ENCODE measurements at places on chromosomes 6 and 20. TPM values are rescaled to one million over a fixed set of nuclear protein-coding genes. Genes with fewer than 3 reads are reported as not detected.
A peak's percentile ranks its signal among the peaks of the same experiment; 100 is the strongest.

GRCh38 chr6:142030115-142030619, 102.6 kb upstream of the GJE1 start:
- H3K27ac ChIP-seq, result no peak overlapping the region
- H3K4me1 ChIP-seq, result no peaks in the 10 kb centered on the region
- H3K4me3 ChIP-seq, result peak overlapping the region; percentile 41
- no peaks in the 10 kb centered on the region for H3K27me3 ChIP-seq
- DNase-seq, result no peak

- H3K4me3 ChIP-seq, result no peak overlapping the region
- no peak for DNase-seq
- no peaks in the 10 kb centered on the region for H3K36me3 ChIP-seq
- no peaks in the 10 kb centered on the region for H3K27me3 ChIP-seq
- H3K4me1 ChIP-seq, result no peaks in the 10 kb centered on the region
Measured at GRCh38 chr6:3310703-3311102, 52.0 kb downstream of the PSMG4 start.

The OTOR gene
- total RNA-seq, result not detected

DNA sequence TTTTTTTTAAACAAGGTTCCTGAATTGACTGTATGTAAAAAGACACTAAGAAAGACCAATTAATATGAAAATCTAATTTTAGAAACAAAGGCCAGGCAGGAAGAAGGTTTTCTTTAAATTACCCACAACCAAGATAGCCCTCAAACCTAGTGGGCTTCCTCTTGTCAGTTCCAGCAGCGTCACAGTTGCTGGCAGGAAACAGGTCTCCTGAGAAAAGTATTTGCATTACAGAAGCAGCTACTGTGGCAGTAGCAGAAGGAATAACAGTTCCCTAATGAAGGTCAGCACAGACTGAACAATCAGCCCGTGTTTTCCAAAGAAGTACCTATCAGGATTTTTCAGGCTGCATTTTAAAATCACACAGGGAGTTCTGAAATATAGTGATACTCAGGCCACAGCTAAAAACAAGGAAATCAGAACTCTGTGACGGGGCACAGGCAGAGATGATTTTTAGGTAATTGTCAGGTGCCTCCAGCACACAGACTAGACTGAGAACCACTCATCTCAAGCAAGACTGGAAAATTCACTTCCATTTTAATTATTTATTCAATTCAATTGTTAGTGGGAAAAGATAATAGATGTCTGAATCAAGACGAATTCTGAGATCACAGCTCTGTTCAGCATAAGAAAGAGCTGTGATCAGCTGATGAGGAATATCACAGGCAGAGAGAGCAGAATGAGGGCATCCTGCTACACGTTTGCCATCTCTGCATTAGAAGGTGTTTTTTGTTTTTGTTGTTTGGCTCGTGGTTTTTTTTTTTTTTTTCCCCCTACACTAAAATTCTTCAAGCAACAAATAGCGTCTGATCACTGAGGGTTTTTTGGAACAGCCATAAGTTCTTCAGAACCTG, 230.5 kb upstream of the KHDRBS2 start:
- H3K27me3 ChIP-seq, result no peaks in the 10 kb centered on the region
- H3K27ac ChIP-seq, result no peak overlapping the region
- no peaks in the 10 kb centered on the region for H3K4me1 ChIP-seq

DNA sequence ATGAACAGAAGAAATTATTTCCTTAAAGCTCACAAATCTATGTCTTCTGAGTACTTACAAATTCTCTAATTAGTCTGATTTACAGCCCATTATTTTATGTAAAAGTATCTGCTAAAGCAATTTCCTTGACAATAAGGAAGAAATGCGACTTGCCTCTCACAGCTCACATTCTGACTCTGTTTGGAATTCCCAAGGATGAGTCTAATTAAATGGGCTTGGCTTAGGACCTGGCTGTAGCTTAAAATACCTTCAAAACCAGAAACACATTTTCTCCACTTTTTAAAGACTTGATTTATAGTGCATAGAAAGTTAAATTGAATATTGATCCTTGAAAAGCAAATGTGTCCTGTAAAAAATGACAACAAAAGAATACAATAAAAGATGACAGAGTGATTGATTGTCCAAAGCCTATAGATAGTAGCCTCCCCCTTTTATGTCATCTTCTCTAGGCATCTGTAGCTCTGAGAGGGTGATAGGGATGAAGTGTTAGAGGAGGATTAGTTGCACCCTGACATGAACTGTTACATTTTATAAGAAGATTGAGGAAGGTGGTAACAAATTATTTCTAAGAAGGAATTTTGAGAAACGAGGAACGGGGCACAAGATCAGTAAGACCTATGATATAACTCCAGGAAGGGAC, 118.9 kb downstream of the MACROD2 start:
- H3K27me3 ChIP-seq, result no peaks in the 10 kb centered on the region
- no peak overlapping the region for H3K4me3 ChIP-seq
- no peaks in the 10 kb centered on the region for H3K4me1 ChIP-seq
- no peak for DNase-seq
- no peaks in the 10 kb centered on the region for H3K36me3 ChIP-seq

DNA sequence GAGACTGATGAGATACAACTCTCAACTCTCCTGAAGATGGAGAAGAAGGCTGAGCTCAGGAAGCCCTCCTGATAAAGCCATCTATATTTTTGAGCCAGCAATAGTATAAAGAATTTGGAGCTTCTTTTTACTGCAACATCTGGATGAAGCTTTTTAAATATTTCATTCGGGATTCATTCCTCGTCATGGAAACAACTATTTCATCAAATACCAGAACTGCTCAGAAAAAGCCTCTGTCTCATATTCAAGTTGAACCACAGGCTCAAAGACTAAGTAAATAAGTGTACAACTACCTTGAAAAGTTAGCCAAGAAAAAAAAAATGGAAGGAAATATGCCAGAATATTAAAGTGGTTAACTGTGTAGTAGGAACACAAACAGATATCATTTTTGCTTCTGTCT, 37.8 kb downstream of the PTPRT start:
- no peaks in the 10 kb centered on the region for H3K36me3 ChIP-seq
- no peaks in the 10 kb centered on the region for H3K4me1 ChIP-seq
- H3K4me3 ChIP-seq, result no peak overlapping the region
- no peak overlapping the region for H3K27ac ChIP-seq

DNA sequence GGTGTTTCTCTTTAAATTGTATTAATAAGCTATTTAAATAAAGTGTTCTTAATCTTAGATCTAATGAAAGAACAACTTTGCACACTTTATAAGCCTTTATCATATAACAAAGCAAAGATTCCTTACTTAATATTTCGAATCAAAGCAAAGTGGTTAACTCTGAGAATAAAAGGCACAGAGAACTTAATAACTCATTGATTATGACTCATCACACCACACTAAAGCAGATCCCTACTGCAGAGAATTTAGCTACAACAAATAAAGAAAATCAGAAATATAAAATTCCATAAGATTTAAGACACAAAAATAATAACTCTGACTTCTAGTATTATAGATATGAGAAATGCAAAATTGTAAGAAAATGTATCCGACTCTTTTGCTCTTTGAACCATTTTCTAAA, 135.6 kb upstream of the RUNX2 start:
- no peak overlapping the region for H3K4me3 ChIP-seq
- H3K27ac ChIP-seq, result no peak overlapping the region
- no peak for DNase-seq
- peaks cover 32% of the 10 kb centered on the region for H3K4me1 ChIP-seq
- no peaks in the 10 kb centered on the region for H3K27me3 ChIP-seq
- H3K36me3 ChIP-seq, result peaks cover 10% of the 10 kb centered on the region

DNA sequence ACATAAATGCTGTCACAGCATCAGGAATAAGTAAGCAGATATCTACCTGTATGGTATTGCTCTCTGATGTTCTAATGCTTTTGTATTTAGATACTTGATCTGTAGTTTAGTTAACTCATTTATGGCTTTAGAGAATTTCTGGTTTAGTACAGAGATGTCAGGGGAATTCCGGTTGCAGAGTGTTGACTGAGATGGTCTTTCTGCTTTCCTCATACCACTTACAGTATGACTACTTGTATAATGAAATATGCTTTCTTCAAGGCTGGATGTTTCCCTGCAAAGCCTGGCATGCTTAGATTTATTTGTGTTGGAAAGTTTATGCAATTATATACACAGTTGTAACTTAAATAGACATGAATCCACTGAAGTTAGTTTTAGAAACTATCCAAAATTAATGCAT, 278.4 kb downstream of the CDH26 start:
- peaks cover 11% of the 10 kb centered on the region for H3K27me3 ChIP-seq
- H3K4me3 ChIP-seq, result no peak overlapping the region
- H3K4me1 ChIP-seq, result no peaks in the 10 kb centered on the region
- no peak overlapping the region for H3K27ac ChIP-seq

DNA sequence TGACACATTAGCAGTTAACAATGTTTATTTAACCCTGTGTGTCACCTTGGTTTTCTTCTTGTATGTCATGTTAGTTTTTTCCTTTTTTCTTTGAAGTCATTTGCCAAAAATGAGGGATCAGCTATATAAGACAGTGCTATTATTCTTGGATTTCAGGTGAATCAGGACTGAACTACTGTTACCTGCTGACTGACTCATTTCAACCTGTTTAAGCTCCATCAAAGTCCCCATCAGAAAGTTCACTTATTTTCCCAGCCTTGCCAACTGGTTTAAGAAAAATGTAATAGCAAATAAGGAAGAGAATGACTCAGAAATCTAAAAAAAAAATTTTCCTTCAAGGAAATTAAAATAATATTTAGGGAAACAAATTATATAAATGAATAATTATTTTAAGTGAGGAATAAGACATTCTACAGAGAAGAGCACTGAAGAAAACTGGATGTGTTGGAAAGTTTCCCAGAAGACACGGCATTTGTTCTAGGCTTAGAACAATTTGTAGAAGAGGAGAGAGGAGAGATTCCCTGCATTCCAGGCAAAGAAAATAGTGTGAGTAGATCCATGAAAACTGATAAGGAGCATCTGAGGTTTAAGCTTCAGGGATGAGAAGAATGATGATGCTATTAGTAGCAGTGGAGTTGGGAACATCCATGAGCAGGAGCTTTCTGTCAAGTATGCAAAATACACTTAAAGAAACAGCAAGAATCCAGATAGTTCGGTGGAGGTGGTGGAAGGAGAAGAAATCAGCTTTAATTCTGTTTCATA, 84.9 kb upstream of the SIM1 start:
- H3K36me3 ChIP-seq, result peaks cover 15% of the 10 kb centered on the region
- no peaks in the 10 kb centered on the region for H3K4me1 ChIP-seq
- no peak overlapping the region for H3K4me3 ChIP-seq
- DNase-seq, result no peak
- H3K27ac ChIP-seq, result no peak overlapping the region
- no peaks in the 10 kb centered on the region for H3K27me3 ChIP-seq

GRCh38 chr20:23142162-23143050, 56.3 kb upstream of the CD93 start:
- no peaks in the 10 kb centered on the region for H3K36me3 ChIP-seq
- no peaks in the 10 kb centered on the region for H3K27me3 ChIP-seq
- no peak overlapping the region for H3K27ac ChIP-seq
- H3K4me1 ChIP-seq, result peaks cover 17% of the 10 kb centered on the region
- H3K4me3 ChIP-seq, result no peak overlapping the region

DNA sequence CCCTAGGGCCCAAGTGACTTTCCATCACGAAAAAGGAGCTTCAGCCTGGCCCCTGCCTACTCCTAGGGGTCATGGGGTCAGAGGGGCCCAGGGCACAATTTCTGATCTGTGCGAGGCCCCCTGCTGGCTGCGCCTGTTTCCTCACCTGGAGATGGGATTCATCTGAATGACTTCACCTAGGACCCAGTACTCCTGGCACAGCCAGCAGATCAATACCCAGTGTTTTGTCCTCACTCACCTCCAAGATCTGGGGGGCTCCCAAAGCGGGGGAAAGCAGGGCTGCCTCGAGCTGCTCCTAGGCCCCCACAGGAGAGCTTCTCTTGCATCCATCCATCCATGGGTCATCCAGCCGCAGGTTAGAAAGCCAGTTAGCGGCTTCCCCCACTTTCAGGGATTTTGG, 33.8 kb downstream of the CD40 start:
- peak; percentile 43 for DNase-seq
- H3K27me3 ChIP-seq, result peaks cover under 1% of the 10 kb centered on the region
- no peak overlapping the region for H3K4me3 ChIP-seq
- H3K4me1 ChIP-seq, result no peaks in the 10 kb centered on the region
- H3K27ac ChIP-seq, result no peak overlapping the region
- no peaks in the 10 kb centered on the region for H3K36me3 ChIP-seq

GRCh38 chr20:6026051-6026450, 27.8 kb downstream of the LRRN4 start:
- peaks cover 40% of the 10 kb centered on the region for H3K4me1 ChIP-seq
- no peak overlapping the region for H3K4me3 ChIP-seq
- H3K27ac ChIP-seq, result peak overlapping the region; percentile 17
- peak; percentile 37 for DNase-seq

DNA sequence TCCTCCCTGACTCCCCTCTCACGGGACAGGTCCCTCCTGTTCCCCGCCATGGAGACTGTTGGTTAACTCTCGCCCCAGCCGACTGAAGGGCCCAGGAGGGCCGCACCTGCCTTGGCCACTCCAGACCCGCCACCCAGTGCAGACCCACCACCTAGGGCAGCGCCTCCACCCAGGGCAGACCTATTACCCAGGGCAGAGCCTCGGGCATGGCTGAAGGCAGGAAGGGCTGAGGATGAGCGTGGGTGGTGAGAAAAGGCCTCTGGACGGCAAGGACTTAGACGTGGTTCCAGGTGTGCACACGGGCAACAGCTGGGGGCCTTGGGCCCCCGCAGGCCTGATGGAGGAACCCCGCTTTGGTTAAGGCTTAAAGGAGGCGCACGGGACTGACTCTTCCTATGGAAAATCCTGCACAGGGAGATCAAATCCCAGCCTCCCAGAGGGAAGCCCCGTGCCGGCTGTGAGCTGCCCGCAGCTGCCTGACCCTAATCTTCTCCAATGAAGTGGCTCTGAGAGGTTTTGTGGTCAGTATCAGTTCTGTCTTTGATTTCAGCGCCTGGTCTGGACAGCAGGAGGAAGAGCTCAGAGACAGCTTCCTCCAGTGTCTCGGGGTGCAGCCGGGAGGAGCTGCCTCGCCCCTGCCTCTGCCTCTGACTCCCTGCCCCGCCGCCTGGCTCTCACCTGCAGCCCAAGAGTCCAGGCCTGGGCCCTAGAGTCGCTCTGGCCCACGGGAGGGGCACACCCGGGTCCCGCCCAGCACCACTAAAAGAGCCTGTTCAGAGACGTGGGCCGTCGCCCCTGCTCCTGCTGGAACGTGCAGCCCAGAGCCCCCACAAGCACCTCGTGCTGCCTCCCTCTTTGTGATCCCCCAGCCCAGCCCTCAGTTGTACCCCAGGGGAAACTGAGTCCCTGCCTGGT, 12.1 kb upstream of the CHRNA4 start:
- H3K27ac ChIP-seq, result no peak overlapping the region
- DNase-seq, result no peak
- H3K4me3 ChIP-seq, result no peak overlapping the region

The LCA5 gene
- not detected for total RNA-seq
